Germinal center (tissue), 1 donor: ENCODE measurements at places on chromosomes 5 and 9.

DNA sequence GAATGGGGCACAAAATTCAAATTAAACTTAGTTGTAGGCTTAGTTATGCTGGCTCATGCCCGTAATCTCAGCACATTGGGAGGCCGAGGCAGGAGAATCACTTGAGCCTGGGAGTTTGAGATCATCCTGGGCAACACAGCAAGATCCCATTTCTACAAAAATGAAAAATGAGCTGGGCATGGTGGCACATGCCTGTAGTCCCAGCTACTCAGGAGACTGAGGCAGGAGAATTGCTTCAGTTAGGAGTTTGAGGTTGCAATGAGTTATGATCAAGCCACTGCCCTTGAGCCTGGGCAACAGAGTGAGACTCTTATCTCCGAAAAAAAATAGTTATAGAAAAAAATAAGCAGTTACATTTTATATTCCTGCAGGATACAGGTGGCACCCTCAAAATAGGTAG is 20.7 kb upstream of the GFPT2 start:
- DNase-seq: no peak

DNA sequence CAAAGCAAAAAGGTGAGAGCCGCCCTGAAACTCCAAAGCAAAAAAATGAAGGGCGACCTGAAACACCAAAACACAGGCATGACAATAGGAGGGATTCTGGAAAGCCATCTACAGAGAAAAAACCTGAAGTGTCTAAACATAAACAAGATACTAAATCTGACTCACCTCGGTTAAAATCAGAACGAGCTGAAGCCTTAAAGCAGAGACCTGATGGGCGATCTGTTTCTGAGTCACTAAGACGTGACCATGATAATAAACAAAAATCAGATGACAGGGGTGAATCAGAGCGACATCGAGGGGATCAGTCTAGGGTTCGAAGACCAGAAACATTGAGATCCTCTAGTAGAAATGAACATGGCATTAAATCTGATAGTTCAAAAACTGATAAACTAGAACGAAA is 108.8 kb downstream of the NIPBL start:
- DNase-seq: no peak

- no peak for DNase-seq
These were observed 2.7 kb downstream of the LARP1 start for GRCh38 chr5:154757814-154758406.

- DNase-seq: no peak
These were observed 1.5 kb downstream of the TGFBI start for GRCh38 chr5:136030252-136030651.

GRCh38 chr5:121138952-121139351 is 674.9 kb downstream of the PRR16 start:
- DNase-seq: no peak

GRCh38 chr5:13658152-13658551 is 286.3 kb downstream of the DNAH5 start:
- DNase-seq: no peak

- DNase-seq: peak; percentile 29
These were observed 155.0 kb upstream of the CLINT1 start for GRCh38 chr5:158013939-158014338.

DNA sequence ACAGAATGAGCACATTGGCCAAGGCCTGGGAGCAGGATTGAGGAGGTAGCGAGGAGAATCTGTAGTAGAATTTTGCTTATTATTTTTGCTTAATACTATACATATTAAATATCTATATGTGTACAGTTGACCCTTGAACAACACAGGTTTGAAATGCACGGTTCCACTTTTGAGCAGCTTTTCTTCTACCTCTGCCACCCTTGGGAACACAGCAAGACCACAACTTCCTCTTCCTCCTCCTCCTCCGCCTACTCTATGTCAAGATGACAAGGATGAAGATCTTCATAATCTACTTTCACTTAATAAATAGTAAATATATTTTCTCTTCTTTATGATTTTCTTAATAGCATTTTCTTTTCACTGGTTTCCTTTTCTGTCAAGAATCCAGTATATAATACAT is 541.4 kb downstream of the KCTD16 start:
- DNase-seq: peak; percentile 5

DNA sequence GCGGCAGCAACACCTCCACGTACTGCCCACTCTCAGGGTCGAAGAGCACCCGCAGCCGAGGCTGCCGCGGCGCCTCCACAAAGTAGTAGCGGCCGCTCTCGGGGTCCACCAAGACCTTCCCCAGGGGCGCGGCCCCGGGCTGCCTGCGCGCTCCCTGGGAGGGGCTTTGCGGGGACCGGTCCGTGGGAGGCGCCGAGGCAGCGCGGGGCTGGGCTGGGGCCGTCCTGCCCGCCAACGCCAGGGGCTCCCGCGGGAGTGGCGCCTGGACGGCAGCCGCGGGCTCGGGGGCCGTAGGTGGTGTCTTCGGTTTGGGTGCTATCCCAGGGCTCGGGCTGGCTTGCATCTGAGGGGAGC is 2.6 kb upstream of the MZB1 start:
- no peak for DNase-seq

DNA sequence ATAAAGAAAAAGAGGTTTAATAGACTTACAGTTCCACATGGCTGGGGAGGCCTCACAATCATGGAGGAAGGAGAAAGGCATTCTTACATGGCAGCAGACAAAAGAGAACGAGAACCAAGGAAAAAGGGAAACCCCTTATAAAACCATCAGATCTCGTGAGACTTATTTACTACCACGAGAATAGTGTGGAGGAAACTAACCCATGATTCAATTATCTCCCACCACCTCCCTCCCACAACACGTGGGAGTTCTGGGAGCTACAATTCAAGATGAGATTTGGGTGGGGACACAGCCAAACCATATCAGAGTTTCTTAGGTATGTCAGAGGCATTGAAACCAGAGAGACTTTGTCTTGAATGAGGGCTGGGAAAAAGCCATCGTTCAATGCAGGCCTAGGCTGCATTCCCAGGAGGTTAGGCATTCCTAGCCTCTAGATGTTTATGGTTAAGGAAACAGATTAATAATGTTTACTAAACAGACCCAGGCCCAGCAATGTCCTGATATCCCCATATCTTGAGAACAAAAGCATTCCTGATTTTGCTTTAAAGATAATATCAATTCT is 7.5 kb upstream of the PAIP1 start:
- no peak for DNase-seq

DNA sequence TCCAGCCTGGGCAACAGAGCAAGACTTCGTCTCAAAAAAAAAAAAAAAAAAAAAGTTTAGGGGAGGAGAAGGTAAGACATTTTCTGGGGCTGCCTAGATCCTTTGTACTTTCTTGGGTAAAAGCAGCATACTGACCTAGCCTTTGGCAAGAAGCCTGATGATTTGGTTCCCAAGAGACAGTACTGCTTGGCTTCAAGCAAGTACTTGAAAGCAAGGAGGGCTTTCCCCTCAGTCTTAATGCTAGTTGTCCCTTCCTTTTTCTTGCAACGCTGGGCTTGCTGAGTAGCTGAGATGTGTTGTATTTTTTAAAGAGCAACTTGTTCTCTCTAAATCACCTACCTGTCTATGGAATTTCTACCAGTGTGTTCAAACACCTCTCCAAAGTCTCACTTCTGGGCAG is 76.2 kb downstream of the INSYN2B start:
- no peak for DNase-seq

- no peak for DNase-seq
These were observed 11.1 kb upstream of the RALGDS start for GRCh38 chr9:133132174-133132573.

GRCh38 chr9:98236901-98237487 is 18.5 kb downstream of the TBC1D2 start:
- no peak for DNase-seq

DNA sequence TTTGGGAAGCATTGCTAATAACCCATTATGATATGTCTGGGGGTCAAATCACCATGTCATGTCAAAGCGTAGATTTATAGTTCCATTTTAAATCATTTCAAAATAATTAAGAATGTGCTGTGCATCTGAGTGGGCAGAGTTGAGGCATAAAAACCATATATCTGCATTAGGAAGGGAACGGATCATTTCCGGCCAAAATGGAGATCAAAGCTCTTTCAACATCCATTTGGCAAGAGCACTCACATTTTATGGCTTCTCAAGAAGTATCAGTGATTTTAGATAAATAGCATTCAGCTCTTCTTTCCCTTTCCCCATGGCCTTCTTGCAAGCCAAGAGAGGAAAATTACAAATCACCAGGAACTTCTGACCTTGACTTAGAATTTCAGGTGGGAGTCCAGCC is 89.9 kb downstream of the HSPA4 start:
- DNase-seq: no peak

- no peak for DNase-seq
These were observed 252.4 kb upstream of the NFIL3 start for GRCh38 chr9:91676046-91676445.

DNA sequence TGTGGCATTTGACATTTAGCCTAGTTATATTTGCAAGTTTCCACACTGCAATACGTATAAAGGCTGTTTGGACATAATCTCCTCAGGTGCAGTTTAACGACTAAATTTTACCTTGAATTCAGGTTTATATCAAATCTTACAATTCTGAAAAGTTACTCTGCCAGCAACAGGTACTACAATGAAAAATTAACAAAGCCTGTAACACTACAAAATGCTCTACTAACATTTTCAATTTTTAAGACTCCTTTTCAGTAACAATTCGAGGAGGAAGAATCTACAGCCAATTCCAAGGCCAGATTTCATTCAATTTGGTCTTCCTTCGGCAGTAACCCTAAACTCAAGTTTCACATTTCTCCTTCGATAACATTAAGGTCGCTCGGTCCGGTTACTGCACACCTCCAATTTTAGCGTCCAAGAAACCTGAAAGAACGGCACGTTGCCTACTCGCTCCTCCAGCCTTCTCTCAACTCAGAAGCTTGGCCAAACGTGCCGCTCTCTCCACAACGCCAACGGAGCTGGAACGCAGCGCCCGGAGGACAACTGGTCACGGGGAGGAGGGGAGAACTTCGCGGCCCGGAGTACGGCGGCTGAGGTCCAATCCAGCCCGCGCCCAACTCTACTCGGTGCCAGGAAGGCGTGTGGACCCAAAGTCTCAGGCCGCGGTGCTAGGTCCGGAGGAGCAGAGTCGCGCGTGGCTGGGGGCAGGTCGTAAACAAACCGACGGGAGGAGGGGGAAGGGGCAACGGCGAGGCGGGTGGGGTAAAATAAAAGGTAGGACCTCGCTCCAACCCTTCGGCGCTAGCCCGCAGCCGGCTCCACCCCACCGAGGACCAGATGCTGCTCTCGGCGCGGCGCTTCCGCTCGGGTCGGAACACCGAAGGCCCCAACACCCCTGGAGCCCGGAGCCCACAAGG is 681 bp downstream of the FNIP1 start:
- peak; percentile 50 for DNase-seq

- DNase-seq: no peak
These were observed 126.1 kb upstream of the SAP30L start for GRCh38 chr5:154319736-154320135.

GRCh38 chr9:78970375-78970774 is 601.4 kb upstream of the TLE4 start:
- no peak for DNase-seq

DNA sequence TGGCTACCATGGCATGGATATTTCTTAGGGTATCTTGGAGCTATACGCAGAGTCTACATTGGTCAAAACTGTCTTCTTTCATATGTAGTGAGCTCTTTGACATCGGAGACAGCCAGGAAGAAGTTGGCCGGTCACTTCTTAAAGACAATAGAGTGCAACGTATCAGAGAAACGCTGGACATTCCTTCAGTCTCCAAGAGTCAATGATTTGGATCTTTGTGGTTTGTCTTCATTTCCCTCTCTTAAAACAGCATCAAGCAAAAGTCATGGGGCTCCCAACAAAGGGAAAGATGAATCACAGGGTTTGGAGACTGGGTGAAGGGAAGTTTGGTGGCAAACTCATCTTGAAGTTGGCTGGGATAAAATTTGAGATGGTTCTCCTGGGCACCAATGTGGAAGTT is 320.1 kb downstream of the AGTPBP1 start:
- DNase-seq: no peak

GRCh38 chr9:95286151-95286550 is 31.4 kb downstream of the FANCC start:
- DNase-seq: no peak

GRCh38 chr5:149322518-149322917 is 22.8 kb upstream of the GRPEL2 start:
- no peak for DNase-seq

GRCh38 chr9:90872835-90873294 is 71.2 kb downstream of the SYK start:
- no peak for DNase-seq

GRCh38 chr5:32126691-32127090 is 47.4 kb downstream of the GOLPH3 start:
- no peak for DNase-seq

- DNase-seq: no peak
These were observed 41.9 kb downstream of the MOCS2 start for GRCh38 chr5:53067641-53068040.

GRCh38 chr9:88587885-88588649 is 53.1 kb downstream of the NXNL2 start:
- DNase-seq: no peak

DNA sequence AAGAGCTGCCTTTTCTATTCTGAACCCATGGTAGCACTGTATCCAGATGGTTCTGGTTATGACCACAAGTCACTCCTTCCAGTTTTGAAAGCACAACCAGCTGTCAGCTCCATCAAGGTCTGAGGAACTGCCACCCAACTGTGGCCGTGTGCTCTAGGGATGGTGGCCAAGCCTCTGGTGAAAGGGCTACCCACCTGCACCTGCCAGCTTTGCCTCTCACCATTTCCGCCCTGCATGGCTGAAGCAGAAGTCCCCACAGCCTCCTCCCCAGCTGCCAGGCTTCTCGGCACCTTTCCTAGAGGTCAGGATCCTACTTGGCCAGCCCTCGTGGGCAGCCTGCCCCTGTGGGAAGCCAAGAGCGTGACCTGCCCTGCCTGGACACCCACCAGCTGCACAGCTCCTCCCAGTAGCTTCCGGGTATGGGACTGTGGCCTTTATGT is 16.8 kb downstream of the SEMA5A start:
- DNase-seq: no peak

- peak; percentile 49 for DNase-seq
These were observed at the start of gene RORB for GRCh38 chr9:74496819-74497747. RORB (plus strand) TSS chr9:74497335; CDS start chr9:74497977, 642 bp downstream.

- no peak for DNase-seq
These were observed 138.0 kb downstream of the NUDT12 start for GRCh38 chr5:103424453-103425205.
